Activated T-cell treated with anti-CD3 and anti-CD28 coated beads for 1 hour (primary cell): ENCODE measurements at places on chromosomes 3 and 15.

DNA sequence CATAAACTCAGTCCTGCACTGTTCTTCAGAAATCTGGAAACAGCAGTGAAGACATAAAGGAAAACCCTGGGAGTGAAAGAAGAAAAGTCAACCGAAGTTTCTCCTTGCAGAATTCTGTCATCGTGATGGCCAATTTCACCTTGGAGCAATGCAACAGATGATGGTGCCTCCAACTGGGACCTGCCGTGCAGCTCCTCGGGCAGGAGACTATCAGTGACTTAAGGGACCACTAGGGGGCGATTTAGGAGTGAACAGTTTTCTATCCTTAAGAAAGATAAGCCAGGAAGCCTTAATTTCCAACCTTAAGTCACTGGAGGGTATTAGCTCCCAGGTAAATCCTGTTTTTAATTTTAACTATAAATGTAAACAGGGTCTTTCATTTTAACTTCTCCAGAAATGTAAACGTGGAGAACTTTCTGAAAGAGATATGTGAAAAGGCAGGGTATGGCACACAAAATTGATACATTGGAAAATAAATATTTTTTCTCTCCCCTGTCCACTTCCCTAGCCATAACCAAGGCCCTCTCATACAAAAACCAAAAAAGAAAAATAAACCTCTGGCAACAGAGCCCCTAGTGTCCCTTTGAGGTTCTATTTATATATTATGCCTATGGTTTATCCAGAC lies 116.3 kb downstream of the PDZRN3 start:
- peak; percentile 4 for DNase-seq

GRCh38 chr3:5187920-5188418 lies 462 bp downstream of the EDEM1 start:
- peak; percentile 32 for DNase-seq

GRCh38 chr3:14280326-14280725 lies 101.7 kb downstream of the LSM3 start:
- no peak for DNase-seq

GRCh38 chr3:62131620-62132019 lies 241.7 kb downstream of the FEZF2 start:
- DNase-seq: no peak

DNA sequence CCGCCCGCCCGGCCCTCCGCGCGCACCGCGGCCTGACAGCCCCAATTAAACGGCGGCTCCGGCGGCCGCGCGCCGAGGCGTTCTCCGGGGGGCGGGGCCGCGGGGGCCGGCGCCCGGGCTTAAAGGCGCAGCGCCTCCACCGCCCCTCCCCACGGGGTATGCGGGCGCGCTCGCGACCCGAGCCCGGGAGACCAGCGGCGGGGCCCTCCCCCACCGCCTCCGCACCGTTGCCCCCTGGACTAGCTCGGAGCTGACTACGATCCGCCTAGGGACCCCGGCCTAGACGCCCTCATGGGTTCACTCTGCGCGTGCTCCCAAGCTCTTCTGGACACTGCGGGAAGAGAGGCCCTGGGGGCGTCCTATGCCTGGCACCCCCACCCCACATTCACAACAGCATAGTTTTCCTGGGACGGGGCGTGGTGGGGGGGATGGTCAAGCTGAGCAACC lies at the start of gene DUSP7:
TSS of gene DUSP7 (minus strand) at position 51 of the 447 bp plus-strand sequence. CDS start 205 bp downstream, outside the sequence.
- peak; percentile 65 for DNase-seq

- DNase-seq: no peak
Observed at GRCh38 chr3:46646700-46647099, 34.4 kb downstream of the FAM240A start.

GRCh38 chr3:26308454-26308853 lies 314.1 kb upstream of the LRRC3B start:
- no peak for DNase-seq

DNA sequence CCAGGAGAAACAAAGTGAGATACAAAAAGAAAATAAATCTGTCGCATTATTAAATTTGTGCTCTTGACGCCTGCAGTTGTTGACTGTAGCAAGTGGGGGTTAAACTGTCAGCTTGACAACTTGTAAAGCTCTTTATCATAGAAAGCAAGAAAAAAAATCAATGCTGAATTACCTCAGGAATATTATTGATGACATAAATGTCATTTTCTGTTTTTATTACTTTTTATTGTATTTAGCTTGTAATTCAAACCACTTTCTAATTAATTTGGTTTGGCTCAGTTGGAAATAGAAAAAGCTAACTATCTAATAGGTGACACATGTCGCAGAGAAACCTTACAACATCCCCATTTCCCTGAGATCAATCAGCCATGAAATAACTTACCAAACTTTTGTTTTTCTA lies 195.3 kb downstream of the CDIN1 start:
- no peak for DNase-seq

GRCh38 chr3:84836961-84837360 lies 121.8 kb upstream of the CADM2 start:
- DNase-seq: no peak

DNA sequence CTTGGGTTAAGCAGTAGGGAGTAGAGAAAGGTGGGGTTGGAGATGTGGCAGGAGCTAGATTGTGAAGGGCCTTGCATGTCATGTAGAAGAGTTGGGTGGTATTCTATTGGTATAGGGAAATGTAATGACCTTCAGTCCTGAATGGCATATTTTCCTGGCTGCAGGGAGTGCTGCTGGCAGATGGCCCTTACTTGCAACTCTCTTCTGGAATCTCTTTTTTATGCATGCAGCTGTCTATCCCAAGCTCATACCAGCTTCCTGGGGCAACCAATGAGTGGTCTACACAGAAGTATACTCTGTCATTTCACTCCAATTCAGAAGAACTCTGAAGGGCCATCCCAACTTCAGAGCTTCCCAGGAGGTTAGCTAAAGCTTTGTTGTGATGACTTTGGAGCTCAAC lies 144.7 kb upstream of the ANKRD28 start:
- DNase-seq: no peak

- DNase-seq: no peak
Observed at GRCh38 chr15:70463453-70463834, 299.9 kb downstream of the UACA start.

GRCh38 chr15:35126236-35126635 lies 41.1 kb upstream of the NANOGP8 start:
- DNase-seq: no peak

GRCh38 chr3:126927401-126927750 lies 55.5 kb upstream of the PLXNA1 start:
- no peak for DNase-seq

DNA sequence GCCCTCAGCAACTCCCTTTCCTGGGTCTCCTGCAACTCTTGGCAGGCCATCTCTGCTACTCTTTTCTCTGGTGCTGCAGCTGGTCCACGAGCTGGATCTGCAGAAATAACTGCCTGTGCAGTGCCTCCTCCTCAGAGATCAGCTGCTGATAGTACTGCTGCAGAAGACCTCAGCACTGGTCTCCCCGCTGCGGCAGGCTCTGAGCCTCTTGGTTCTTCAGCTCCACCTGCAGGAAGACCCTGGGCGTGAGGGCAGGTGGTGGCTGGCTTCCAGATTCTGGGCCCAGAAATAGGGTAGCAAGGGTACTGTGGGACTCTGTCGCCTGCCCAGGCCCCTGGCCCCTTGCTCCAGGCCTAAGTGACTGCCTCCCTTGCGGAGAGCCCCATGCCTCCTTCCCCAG lies 79.7 kb upstream of the C2CD4B start:
- DNase-seq: no peak

- DNase-seq: no peak
Observed at GRCh38 chr15:47541562-47541961, 175.7 kb upstream of the SEMA6D start.

- no peak for DNase-seq
Observed at GRCh38 chr3:27526614-27527315, 42.6 kb upstream of the SLC4A7 start.

DNA sequence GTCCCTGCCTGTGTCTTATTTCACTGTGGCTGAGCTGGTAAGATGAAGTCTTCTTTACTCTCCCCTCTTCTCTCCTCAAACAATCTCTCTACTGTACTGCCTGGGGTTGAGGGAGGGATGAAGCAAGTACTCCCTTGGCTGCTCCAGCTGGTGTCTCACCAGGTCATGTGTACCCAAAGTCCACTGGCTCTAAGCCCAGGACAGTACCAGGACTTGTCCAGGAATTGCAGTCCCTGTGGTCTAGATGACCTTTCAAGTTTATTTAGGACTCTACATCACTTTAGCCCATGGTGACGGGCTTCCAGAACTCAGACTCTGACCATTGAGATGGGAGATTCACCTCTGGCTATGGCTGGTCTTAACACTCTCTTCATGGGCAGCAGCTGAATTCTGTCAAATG lies 17.5 kb upstream of the SLC27A2 start:
- no peak for DNase-seq

GRCh38 chr3:116950301-116951055 lies 240.9 kb downstream of the TUSC7 start:
- DNase-seq: no peak

- DNase-seq: no peak
Observed at GRCh38 chr3:78050276-78051065, 1010.6 kb downstream of the ROBO2 start.

DNA sequence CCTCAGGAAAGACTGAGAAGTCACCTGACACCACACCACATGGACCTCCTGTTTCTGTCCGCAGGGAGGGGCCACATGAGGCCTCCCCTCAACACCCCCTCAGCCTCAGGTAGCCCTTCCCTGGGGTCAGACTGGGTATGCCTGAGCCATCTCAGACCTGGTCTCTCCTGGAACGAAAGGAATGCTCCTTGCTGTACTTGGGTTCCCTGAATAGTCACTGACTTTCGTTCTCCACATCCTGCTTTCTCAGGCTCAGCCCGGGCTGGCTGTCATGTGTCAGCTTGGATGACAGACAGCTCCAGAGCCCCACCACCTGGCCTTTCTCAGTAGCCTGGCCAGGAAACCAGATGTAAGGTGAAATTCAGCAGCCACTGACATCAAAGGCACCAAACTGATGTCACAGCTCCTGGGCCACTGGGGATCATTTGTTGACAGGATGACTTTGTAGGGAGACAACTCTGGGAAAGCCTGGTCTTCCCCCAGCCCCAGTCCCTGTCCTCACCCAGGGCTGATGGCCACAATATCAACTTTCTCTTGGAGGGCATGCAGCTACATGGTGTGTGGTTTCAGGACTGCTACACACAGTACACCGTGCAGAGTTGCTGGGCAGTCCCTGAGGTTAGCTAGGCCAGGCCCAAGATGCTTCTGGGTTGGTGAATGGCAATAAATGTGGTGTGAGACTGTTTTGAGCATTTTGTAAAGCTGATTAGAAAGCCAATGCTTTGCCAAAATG lies 141.4 kb upstream of the MRPS22 start:
- no peak for DNase-seq

DNA sequence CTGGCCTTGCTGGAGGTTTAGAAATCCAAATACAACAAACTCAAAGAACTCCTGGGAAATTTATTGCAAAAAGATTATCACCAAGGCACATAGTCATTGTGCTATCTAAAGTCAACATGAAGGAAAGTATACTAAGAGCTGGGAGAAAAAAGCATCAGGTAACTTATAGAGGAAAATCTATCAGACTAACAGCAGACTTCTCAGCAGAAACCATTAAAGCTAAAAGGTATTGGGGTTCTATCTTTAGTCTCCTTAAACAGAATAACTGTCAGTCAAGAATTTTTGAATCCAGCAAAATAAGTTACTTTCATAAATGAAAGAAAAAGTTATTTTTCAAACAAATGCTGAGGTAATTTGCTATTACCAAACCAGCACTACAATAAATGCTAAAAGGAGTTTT lies 8.0 kb downstream of the OR5K3 start:
- DNase-seq: no peak

DNA sequence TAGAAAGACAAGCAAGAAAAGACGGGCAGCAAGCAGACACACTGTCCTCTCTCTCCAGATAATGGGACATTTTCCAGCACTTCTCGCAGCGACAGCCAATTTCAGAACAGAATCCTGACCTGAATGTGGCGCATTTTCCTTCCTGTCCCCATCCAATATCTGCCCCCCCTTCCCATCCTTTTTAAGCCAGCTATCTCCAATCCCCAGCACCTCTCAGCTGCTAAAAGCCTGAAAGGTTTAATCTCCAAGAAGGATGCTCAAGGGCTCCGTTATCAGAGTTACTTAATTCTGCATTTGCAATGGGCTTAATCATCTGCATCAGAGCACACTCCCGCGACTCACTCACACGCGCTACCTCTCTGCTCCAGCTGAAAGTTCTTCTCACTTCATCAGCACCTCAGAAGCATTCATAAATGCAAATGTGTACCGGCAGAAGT lies 50.5 kb downstream of the SRGAP3 start:
- DNase-seq: no peak

GRCh38 chr3:124896824-124897526 lies 9.8 kb upstream of the ITGB5 start:
- no peak for DNase-seq

GRCh38 chr15:57541805-57542504 lies 49.7 kb upstream of the MYZAP start:
- no peak for DNase-seq

GRCh38 chr3:32646761-32647160 lies 38.2 kb upstream of the CNOT10 start:
- no peak for DNase-seq

DNA sequence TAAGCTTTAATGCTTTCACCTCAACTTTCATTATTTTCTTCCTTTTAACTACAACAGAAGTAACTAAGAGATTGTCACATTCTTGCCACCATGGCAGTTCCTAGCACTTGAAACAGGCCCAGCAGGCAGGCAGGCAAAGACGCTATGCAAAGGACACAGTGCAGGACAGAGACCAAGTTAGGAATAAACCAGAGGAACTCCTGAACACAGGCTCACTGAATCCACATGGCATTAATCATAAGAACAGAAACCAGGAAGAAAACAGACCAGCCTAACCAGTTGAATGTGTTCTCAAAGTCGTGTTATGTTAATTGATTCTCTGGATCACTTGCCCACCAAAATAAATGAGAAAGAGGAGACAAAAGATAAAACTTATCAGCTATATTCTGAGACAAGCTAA lies 397.6 kb downstream of the TBL1XR1 start:
- DNase-seq: no peak

GRCh38 chr15:67521783-67522568 lies 1.0 kb downstream of the C15orf61 start:
- no peak for DNase-seq

DNA sequence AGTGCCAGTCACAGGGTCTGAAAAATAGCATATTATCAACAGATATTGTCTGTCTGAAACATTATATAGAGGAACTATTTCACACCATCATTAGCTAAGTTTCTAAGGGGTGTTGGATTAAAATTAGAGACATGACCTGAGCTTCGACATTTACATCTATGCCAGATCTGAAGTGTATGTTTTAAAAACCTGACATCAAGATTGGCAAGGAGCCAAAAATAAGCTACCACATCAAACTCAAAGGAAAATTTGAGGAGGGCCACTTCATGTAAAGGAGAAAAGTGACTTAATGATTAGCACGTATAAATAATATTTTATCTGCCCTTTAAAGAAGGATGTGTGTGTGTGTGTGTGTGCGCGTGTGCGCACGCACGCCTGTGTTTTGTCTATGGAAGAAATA lies 752.0 kb upstream of the GRM7 start:
- DNase-seq: no peak

- no peak for DNase-seq
Observed at GRCh38 chr3:167441256-167441655, 32.6 kb downstream of the SERPINI2 start.

- no peak for DNase-seq
Observed at GRCh38 chr3:137789236-137789635, 25.1 kb downstream of the SOX14 start.
